ENCODE measurements at places on chromosomes 7 and 10.
A peak's percentile ranks its signal among the peaks of the same experiment; 100 is the strongest.

GRCh38 chr7:149362696-149363095, 98.2 kb downstream of the ZNF777 start:
- DNase-seq: no peak

DNA sequence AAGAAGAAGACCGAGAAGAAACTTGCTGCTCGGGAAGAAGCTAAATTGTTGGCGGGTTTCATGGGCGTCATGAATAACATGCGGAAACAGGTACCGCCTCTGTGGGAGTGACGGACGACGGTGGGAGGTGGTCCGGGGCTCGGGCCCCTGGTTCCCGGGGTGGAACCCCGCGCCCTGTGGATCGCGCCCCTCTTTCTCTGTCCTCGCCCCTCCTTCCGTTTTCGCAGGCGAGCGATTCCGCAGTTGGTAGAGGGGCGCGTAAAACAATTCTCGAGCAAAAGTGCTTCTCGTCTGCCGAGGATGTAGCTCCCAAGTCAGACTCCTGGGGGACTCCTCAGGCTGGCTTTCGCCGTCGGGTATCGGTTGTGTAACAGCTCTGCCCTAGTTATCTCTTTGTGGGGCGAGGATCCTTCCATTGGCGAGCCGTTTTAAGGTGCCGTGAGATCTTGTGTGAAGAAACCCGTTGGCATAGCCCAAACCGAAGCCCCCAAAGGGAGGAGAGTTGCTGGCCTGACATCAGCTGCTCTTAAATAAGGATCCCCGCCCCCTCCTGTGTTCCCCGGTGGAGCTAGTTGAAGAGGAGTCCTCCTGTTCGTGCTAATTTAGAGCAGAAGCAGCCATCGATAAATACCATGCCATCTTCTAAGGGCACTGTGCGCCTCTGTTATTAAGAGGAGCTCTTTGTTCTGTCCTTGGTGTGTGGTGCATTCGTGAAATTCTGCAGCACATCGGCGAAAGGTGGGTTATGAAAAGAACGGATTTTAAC, 655 bp downstream of the KLHL7 start:
- peak; percentile 29 for DNase-seq

- no peak for DNase-seq
Observed at GRCh38 chr10:91462423-91462822, 52.3 kb downstream of the HECTD2 start.

- DNase-seq: no peak
Observed at GRCh38 chr10:48758411-48758810, 73.7 kb downstream of the WDFY4 start.

DNA sequence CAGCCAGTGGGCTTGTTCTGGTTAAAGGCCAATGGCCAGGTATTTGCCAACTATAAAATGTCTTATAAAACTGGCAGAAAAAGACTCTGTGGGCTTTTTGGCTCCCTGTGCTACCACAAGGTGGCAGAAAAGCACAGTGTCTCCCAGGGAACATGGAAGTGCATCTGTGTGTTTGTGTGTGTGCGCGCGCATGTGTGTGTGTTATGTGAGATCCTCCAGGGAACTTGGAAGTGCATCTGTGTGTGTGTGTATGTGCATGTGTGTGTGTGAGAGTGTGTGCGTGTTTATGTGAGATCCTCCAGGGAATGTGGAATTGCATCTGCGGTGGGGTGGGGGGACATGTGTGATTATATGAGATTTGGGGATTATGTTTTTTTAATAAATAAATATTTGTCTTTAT, 30.2 kb upstream of the ABI1 start:
- DNase-seq: no peak

DNA sequence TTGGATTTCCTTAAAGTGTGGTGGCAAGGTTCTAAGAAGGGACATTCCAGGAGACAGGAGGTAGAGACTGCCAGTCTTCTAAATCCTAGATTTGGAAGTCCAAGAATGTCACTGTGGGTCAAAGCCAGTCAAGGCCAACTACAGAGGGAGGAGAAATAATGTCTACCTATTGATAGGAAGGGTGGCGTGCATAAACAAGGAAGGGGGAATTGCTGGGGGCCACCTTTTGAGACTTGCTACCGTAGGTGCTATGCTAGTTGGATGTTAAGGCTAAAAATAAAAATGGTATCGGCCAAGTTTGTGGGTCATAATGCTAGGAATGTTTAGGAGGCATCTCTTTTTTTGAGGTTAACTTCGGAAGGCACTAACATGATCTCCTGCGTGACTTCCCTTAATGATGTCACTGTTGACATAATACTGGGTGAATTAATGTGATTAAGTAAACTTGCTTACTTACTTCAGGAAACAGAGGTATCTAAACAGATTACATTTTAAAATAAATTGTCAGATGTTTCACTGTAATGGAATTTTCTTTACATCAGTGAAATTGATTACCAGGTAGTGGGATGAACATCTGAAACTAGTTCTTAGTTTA, 4.8 kb downstream of the BTRC start:
- DNase-seq: no peak

DNA sequence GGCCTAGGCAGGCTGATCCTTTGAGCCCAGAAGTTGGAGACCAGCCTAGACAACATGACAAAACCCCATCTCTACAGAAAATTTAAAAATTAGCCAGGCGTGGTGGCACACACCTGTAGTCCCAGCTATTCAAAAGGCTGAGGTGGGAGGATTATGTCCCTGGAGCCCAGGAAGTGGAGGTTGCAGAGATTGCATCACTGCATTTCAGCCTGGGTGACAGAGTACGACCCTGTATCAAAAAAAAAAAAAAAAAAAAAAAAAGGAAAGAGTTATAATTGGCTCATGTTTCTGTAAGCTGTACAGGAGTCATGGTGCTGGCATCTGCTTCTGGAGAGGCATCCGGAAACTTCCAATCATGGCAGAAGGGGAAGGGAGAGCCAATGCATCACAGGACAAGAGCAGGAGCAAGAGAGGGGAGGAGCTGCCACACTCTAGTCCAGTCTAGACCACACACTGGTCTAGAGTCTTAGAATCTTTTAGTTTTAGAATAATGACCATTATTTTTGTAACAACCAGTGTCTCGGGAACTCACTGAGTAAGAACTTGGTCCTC, 16.8 kb downstream of the DOCK1 start:
- no peak for DNase-seq

- no peak for DNase-seq
Observed at GRCh38 chr7:91710881-91711280, 169.6 kb downstream of the MTERF1 start.

DNA sequence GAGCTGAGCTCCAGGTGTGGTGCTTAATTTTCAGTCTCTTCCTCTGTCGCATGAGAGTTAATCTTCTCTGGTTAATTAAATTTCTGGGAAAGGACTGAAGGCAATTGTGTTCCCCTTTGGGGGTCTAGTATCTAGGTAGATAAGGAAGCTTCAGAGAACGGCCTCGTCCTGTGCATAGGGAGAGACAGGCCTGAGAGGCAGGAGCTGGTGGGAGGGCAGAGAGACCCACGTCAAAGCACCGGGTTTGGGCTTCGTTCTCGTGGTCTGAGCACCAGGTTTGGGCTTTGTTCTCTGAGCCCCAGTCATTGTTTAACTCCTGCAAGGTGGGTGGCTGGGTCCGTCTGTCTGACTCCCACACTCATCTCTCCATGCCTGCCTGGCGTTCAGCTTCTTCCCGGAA, 160.8 kb upstream of the PITRM1 start:
- DNase-seq: no peak

DNA sequence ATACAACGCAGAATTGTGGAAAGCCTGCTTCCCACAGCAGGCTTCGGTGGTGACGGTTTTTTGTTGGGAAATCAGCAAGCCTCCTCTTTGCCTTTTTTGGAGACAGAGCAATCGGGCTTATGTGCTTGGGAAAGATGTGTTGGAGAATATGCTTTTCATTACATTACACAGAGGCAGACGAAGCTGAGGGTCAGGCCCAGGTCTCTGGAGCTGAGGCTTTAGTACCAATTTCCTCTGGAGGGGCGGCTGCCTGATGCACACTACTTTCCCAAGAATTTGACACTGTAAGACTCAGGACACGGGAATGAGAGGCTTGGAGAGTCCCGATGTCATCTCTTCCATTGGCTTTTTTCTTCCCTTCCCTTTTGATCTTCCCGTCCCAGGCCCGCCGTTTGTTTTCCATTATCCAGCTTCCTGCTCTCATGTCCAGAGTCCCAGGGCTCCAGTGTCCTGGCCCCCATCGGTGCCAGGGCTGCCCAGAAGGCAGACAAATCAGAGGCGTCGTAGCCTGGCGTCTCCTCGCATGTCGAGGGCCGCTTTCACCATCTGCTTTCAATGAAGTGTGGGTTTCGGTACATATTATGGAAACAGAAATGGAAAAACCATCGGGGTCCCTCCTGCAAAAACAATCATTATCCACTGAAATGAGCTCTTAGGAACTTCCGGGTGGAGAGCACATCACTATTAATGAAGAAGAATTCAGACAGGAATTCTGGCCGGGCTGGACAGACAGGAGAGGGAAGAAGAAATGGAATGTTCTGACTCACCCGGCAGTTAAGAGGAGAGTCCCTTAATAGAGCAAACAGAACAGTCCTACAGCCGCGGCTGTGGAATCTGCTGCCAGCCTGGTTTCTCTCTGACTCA, 123.0 kb upstream of the JCAD start:
- no peak for DNase-seq

GRCh38 chr7:6161463-6162330, 110.7 kb downstream of the CYTH3 start:
- DNase-seq: no peak

GRCh38 chr7:47092336-47092735, 489.6 kb downstream of the TNS3 start:
- no peak for DNase-seq

- no peak for DNase-seq
Observed at GRCh38 chr10:6924166-6924565, 344.1 kb upstream of the PRKCQ start.

GRCh38 chr10:29186221-29186620, 102.6 kb upstream of the LYZL1 start:
- DNase-seq: no peak

- DNase-seq: no peak
Observed at GRCh38 chr7:96675548-96675947, 34.1 kb downstream of the SEM1 start.

DNA sequence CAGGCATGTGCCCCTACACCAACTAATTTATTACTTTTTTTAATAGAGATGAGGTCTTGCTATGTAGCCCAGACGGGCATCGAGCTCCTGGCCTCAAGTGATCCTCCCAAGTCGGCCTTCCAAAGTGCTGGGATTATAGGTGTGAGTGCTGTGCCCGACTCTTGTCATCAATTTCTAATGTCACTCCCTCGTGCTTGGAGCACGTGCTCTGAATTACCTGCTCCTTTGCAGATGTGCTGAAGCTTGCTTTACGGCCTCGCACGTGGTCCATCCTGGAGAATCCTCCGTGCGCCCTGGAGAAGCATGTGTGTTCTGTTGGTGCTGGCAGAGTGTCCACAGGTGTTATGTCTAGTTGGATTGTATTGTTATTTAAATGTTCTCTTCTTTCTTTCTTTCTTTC, 11.8 kb upstream of the UBE3C start:
- no peak for DNase-seq

Measured in activated CD4-positive, alpha-beta T cell treated with anti-CD3 and anti-CD28 coated beads for 4 hours (primary cell).